ENCODE measurements at places on chromosomes 2 and 18.

GRCh38 chr2:71600555-71600954 is 147.2 kb downstream of the DYSF start:
- no peak overlapping the region for H3K27ac ChIP-seq
- no peak overlapping the region for H3K4me3 ChIP-seq
- no peaks in the 10 kb centered on the region for H3K27me3 ChIP-seq
- no peaks in the 10 kb centered on the region for H3K36me3 ChIP-seq
- peaks cover 18% of the 10 kb centered on the region for H3K4me1 ChIP-seq

GRCh38 chr2:68556381-68556780 is 87.0 kb upstream of the PROKR1 start:
- no peak for DNase-seq
- no peak overlapping the region for H3K27ac ChIP-seq
- H3K27me3 ChIP-seq: no peaks in the 10 kb centered on the region
- H3K4me3 ChIP-seq: no peak overlapping the region

- no peaks in the 10 kb centered on the region for H3K36me3 ChIP-seq
- H3K4me1 ChIP-seq: peaks cover 32% of the 10 kb centered on the region
- H3K27ac ChIP-seq: no peak overlapping the region
- peaks cover 53% of the 10 kb centered on the region for H3K27me3 ChIP-seq
These were observed 133.4 kb upstream of the ITGA6 start for GRCh38 chr2:172293952-172294351.

DNA sequence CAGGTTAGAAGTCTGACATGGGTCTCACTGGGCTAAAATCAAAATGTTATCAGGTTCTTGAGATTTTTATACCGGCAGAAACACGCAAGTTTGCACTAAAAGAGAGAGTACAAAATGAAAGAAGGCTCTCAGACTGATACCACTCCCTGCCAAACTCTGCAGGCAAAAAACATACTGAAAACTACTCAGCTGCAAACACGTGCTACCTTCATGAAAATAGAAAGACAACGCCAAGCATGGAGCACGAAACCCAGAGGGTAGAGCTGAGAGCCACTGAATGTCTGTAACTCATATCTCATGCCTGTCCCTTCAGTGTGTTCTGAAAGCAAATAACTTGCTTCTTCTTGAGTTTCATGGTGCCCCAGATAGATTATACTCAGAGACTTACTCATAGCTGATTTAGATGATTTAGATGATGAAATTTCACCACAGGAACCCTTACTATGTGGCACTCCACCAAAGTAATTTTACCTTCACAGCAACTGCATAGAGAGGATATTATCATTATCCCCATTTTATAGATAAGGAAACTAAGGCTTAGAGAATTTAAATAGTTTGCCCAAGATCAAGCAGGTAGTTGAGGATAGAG is 313.0 kb upstream of the SLC39A10 start:
- no peak for DNase-seq
- no peak overlapping the region for H3K4me3 ChIP-seq
- H3K36me3 ChIP-seq: no peaks in the 10 kb centered on the region
- H3K27ac ChIP-seq: no peak overlapping the region
- H3K4me1 ChIP-seq: 0 out of 2 replicates have a peak, but pooled peaks cover 3% of the 10 kb centered on the region

GRCh38 chr18:22439447-22439846 is 21.7 kb upstream of the CTAGE1 start:
- no peak for DNase-seq
- H3K4me3 ChIP-seq: no peak overlapping the region
- peaks cover 6% of the 10 kb centered on the region for H3K4me1 ChIP-seq
- H3K27me3 ChIP-seq: no peaks in the 10 kb centered on the region

- no peaks in the 10 kb centered on the region for H3K27me3 ChIP-seq
- H3K4me1 ChIP-seq: peaks cover 18% of the 10 kb centered on the region
- no peak overlapping the region for H3K27ac ChIP-seq
These were observed 6.7 kb upstream of the QPCT start for GRCh38 chr2:37337620-37338280.

DNA sequence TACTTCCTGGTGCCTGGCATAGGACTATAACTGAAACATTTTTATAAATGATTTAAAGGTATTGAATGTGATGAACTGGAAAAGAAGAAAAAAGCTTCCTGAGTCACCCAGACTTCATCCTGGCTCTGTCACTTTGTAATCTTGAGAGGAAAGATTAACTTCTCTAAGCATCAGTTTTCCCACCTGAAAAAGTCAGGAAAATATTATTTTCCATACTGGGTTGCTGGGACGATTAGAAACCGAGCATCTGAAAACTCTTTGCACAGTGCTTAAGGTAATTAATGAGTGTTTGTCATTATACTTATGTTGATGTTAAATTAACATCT is 71.8 kb downstream of the FMNL2 start:
- no peak for DNase-seq
- no peaks in the 10 kb centered on the region for H3K36me3 ChIP-seq
- H3K4me3 ChIP-seq: peak overlapping the region; percentile 60
- H3K4me1 ChIP-seq: peaks cover 93% of the 10 kb centered on the region
- H3K27ac ChIP-seq: no peak overlapping the region

DNA sequence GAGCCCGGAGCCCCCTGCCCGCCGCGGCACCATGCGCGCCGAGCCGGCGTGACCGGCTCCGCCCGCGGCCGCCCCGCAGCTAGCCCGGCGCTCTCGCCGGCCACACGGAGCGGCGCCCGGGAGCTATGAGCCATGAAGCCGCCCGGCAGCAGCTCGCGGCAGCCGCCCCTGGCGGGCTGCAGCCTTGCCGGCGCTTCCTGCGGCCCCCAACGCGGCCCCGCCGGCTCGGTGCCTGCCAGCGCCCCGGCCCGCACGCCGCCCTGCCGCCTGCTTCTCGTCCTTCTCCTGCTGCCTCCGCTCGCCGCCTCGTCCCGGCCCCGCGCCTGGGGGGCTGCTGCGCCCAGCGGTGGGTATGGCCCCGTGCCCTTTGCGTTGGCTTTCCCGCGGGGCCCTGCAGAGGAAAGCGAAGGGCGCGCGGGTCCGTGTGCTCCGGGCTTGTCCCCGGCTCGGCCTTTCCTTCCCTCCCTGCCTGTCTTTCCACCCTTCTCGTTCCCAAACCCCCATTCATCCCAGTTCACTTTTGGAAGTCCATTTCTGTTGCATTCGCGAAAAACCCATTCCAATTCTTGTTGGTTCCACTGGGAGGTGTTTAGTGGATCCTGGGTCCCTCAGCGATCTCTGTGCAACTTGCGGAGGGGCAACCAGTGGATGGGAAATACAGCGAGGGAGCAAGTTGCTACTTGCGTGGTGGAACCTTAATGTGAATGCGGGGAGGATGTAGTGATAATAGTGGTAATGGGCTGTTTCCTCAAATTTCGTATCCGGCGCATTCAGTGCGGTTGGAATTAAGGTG is 599 bp downstream of the ADAM23 start:
- 0 out of 2 replicates have a peak, but pooled peaks cover 2% of the 10 kb centered on the region for H3K36me3 ChIP-seq
- H3K4me3 ChIP-seq: peak overlapping the region; percentile 96
- H3K27ac ChIP-seq: no peak overlapping the region
- H3K27me3 ChIP-seq: peaks cover 47% of the 10 kb centered on the region

DNA sequence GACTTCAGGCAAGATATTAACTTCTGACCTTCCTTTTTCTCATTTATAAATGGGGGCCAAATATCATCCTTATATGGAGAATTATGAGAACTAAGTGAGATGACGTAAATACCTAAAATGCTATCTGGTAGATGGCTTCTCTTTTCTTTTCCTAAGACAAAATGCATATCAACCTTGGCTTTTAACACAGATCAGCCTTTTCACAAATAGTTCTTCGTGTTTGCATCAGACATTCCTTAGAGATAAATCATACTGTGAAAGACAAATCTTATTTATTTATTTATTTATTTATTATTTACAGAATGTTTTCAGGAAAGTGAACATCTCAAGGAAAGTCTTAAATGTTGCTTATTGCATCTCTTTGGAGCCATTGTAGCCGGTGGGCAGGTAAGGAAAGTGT is 62.8 kb downstream of the NBEAL1 start:
- H3K27me3 ChIP-seq: no peaks in the 10 kb centered on the region
- peaks cover 7% of the 10 kb centered on the region for H3K36me3 ChIP-seq
- no peak overlapping the region for H3K4me3 ChIP-seq
- H3K27ac ChIP-seq: no peak overlapping the region
- DNase-seq: no peak
- no peaks in the 10 kb centered on the region for H3K4me1 ChIP-seq

DNA sequence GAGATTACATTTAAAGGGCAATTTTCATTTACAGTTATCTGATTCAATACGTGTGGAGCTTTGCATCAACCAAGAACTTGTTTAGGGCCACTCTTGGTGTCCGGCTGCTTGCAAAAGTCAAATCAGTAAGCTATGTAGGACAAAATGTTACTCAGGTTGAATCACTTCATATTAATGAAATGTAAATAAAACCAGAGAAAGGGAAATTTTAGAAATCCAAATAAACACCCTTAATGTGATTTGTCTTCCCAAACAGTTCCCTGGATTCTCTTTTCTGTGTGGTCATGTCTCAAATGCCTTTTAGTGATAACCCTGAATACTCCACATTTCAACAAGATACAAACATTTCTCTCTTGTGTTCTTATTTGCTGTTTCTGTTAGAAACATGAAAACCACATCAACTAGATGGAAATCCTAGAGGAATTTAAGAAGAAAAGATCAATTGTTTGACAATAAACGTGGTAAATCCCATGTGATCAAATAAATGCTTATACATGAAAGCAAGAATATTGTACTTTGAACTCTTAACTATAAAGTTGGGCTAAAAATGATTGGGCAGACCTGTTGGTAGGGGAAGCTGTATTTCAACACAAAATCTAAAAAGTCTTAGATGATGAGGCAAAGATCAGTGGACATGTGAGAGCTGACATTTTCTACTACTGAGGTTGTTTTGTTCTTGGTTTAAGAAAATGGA is 101.3 kb downstream of the CDC42EP3 start:
- H3K4me1 ChIP-seq: peaks cover 6% of the 10 kb centered on the region
- no peak for DNase-seq
- H3K4me3 ChIP-seq: no peak overlapping the region
- H3K36me3 ChIP-seq: no peaks in the 10 kb centered on the region
- no peak overlapping the region for H3K27ac ChIP-seq

GRCh38 chr2:198711484-198711883 is 746.3 kb downstream of the SATB2 start:
- peak overlapping the region; percentile 24 for H3K27ac ChIP-seq
- no peaks in the 10 kb centered on the region for H3K36me3 ChIP-seq
- no peak for DNase-seq
- H3K27me3 ChIP-seq: no peaks in the 10 kb centered on the region
- H3K4me1 ChIP-seq: peaks cover 6% of the 10 kb centered on the region

DNA sequence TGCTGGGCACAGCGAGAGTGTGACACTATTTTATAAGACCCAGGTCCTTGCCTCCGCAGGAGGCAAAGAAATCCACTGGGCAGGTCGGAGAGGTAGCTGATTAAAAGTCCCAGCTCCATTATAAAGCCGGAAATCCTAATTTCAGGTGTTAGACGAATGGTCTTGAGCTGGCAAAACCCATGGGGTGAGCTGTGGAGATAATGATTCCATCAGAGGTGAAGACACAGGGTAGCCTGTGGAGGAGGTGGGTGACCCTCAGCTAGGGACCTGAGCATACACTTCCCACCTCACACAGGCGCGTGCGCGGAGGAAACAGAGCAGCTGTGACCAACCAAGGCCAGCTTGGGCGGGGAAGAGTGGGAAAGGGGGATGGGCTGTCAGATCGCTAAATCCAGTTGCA is 201.7 kb upstream of the CXCR4 start:
- no peaks in the 10 kb centered on the region for H3K27me3 ChIP-seq
- no peak overlapping the region for H3K4me3 ChIP-seq
- peaks cover 43% of the 10 kb centered on the region for H3K4me1 ChIP-seq
- H3K27ac ChIP-seq: no peak overlapping the region
- DNase-seq: no peak

GRCh38 chr2:86556508-86556907 is 6.7 kb downstream of the CHMP3 start:
- peak; percentile 25 for DNase-seq
- no peak overlapping the region for H3K27ac ChIP-seq
- no peak overlapping the region for H3K4me3 ChIP-seq
- H3K27me3 ChIP-seq: no peaks in the 10 kb centered on the region
- H3K36me3 ChIP-seq: peaks cover 28% of the 10 kb centered on the region

DNA sequence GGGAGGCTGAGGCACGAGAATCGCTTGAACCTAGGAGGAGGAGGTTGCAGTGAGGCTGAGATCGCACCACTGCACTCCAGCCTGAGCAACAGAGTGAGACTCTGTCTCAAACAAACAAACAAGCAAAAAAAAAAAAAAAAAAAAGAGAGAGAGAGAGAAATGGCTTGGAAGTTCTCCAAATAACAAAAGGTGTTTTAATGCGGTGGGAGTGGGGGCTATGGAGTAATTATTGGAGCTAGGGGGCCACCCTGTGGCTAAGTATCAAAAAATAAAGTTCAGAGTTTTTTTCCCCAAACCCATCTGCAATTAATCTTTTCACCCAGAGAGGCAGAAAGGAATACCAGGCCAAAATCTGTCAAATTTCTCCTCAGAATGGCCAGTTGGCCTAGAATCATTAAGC is 23.0 kb upstream of the CEP68 start:
- no peak overlapping the region for H3K4me3 ChIP-seq
- H3K36me3 ChIP-seq: peaks cover 8% of the 10 kb centered on the region
- no peak overlapping the region for H3K27ac ChIP-seq
- peaks cover 47% of the 10 kb centered on the region for H3K4me1 ChIP-seq
- H3K27me3 ChIP-seq: no peaks in the 10 kb centered on the region
- DNase-seq: no peak

- no peaks in the 10 kb centered on the region for H3K36me3 ChIP-seq
- no peak overlapping the region for H3K27ac ChIP-seq
- H3K4me3 ChIP-seq: no peak overlapping the region
- H3K27me3 ChIP-seq: no peaks in the 10 kb centered on the region
These were observed 108.8 kb upstream of the ITGB6 start for GRCh38 chr2:160308915-160309314.

- H3K27me3 ChIP-seq: no peaks in the 10 kb centered on the region
- peaks cover 12% of the 10 kb centered on the region for H3K4me1 ChIP-seq
- no peaks in the 10 kb centered on the region for H3K36me3 ChIP-seq
- no peak overlapping the region for H3K4me3 ChIP-seq
- H3K27ac ChIP-seq: no peak overlapping the region
- DNase-seq: no peak
These were observed 27.6 kb downstream of the MLPH start for GRCh38 chr2:237514474-237515130.

- DNase-seq: no peak
- peaks cover 2% of the 10 kb centered on the region for H3K27me3 ChIP-seq
These were observed 41.3 kb upstream of the MRPL33 start for GRCh38 chr2:27730261-27730662.

DNA sequence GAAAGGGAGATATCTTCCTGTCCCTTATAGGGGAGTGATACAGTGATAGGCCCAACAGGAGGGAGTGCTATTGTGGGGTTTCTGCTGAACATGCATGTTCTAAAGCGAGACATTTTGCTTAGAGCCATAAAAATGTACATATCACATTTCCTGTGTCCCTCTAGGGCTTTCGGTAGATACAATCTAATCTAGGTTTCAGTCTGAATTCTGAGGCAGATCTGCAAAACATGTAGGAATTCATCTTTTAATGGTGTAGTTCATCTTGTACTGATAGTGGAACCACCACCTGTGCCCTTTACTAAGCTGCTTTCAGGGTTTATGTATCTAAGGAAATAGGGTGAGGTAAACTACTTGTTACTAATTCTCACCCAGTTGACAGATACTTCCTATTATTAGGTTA is 73.8 kb downstream of the SPTBN1 start:
- no peak overlapping the region for H3K27ac ChIP-seq
- DNase-seq: no peak
- no peaks in the 10 kb centered on the region for H3K4me1 ChIP-seq

GRCh38 chr2:229591611-229592010 is 122.7 kb downstream of the DNER start:
- no peaks in the 10 kb centered on the region for H3K36me3 ChIP-seq
- H3K27me3 ChIP-seq: no peaks in the 10 kb centered on the region
- no peak for DNase-seq

- no peaks in the 10 kb centered on the region for H3K27me3 ChIP-seq
- no peak for DNase-seq
- H3K4me1 ChIP-seq: no peaks in the 10 kb centered on the region
These were observed 28.8 kb downstream of the HADHB start for GRCh38 chr2:26273501-26273900.

- no peaks in the 10 kb centered on the region for H3K27me3 ChIP-seq
These were observed 163.8 kb upstream of the MEX3C start for GRCh38 chr18:51361130-51361860.
